ENCODE measurements at places on chromosomes 12 and 14.
A peak's percentile ranks its signal among the peaks of the same experiment; 100 is the strongest.

DNA sequence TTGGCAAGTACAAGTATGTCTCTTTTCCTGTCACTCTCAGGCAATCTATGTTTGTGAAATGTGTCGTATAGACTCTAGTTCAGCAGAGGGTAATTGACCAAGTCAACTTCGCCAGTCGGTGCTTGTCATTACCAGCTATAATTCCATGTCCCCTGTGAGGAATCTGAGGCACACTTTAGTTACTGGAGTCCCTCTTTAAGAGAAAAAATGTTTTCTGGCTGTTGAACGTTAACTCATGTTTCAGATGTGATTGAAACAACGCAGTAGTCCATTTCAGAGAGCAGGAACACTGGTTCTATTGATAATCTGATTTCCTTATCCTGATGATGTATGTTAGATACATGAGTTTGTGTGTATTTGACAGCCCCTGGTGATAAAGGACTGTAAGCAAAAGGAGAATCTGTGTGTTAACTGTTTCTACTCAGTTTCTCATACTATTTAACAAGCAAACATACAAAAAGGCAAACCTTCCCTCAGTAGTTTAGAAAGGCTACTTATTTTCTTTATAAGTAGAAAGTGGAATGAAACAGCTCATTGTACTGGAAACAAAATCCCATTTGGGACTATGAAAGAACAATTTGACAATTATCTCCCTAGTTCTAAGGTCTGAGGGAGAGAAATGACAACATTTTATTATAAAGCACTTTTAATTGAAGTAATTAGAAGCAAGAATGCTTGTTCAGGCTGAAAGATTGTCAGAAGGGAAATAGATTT is 161.1 kb upstream of the TRHDE start:
- no peak for DNase-seq

GRCh38 chr12:51873251-51873994 is 14.5 kb upstream of the ANKRD33 start:
- DNase-seq = no peak

GRCh38 chr12:73266206-73266605 is 994.0 kb downstream of the TRHDE start:
- no peak for DNase-seq

- no peak for DNase-seq
Observed at GRCh38 chr14:20219033-20219432, 4.5 kb upstream of the OR11H6 start.

DNA sequence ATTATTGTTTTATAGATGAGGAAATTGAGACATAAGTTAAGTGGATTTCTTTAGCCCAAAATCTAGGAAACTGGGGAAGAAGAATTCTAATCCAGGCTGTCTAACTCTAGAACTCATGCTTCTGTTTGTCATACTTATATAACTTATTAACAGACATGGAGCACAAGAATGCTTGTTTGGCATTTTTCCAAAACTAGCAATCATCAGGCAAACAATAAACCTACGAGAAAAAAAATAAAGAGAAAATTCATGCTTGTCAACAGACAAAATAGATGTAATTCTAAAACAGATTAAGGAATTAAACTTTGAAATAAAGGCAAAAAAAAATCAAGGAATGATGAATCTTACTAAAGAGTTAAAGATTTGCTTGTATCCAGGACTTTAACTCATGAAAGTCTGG is 103.1 kb downstream of the METTL25 start:
- no peak for DNase-seq

- no peak for DNase-seq
Observed at GRCh38 chr12:57580466-57580795, 10.6 kb upstream of the PIP4K2C start.

DNA sequence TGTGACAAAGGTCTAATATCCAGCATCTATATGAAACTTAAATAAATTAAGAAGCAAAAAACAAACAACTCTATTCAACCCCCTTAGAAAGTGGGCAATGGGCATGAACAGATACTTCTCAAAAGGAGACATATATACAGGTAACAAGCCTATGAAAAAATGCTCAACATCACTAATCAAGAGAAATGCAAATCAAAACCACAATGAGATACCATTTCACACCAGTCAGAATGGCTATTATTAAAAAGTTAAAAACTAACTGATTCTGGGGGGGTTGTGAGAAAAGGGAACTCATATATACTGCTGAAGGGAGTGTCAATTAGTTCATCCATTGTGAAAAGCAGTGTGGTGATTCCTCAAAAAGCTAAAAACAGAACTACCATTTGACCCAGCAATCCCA is 198.9 kb downstream of the BMP4 start:
- no peak for DNase-seq

DNA sequence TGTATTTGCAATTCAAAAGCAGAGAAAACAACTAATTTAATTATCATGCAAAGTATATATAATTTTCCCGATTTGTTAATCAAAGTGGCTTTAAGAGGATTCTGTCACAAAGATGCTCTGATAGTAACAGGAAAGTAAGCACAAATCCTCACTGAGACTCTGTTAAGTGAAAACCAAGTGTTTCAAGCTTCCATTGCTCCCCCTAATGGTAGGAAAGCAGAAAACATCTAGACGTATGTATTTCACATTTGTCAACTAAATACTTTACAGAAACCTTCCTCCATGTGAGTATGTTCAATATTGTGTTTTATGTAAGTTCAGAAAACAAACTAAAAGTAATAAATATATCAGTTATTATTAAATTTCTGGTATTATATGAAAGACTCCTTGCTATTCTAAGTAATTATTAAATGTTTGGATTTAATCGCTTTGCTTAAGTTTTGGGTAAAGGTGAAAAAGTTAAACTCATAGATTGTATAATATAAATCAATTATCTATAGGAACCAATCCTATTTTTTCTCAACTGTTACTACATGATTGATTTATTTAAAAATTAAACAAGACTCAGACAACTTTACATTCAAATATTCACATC is 1.5 kb upstream of the NTS start:
- no peak for DNase-seq

GRCh38 chr12:113587720-113588119 is 116.0 kb upstream of the LHX5 start:
- DNase-seq = no peak

DNA sequence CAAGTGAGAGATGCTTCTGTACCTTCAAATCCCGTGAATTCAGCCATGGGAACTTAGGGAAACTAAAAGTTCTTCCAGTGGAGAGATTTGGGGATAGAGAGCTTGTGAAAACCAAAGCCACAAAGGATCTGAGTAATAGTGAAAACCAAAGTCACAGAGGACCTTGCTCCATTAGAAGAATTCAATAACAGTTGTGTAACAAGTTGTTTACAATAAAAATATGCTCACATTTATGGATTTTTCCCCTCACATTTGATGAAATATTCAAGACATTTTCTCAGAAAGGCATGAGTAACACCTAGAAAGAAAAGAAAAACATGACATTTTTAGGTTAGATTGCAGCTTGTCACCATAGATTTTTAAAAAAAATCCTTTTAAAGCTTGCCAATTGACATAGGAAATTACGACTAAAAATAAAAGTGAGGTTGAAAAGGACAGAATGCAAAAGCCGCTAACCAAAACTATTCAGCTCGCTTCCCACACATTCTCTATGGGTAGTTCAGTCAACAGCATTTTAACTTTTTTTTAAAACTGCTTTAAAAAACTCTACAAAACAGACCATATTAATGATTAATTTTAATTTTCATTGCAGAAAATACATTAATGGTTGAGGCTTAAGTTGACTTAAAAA is 113.2 kb downstream of the CAND1 start:
- no peak for DNase-seq

DNA sequence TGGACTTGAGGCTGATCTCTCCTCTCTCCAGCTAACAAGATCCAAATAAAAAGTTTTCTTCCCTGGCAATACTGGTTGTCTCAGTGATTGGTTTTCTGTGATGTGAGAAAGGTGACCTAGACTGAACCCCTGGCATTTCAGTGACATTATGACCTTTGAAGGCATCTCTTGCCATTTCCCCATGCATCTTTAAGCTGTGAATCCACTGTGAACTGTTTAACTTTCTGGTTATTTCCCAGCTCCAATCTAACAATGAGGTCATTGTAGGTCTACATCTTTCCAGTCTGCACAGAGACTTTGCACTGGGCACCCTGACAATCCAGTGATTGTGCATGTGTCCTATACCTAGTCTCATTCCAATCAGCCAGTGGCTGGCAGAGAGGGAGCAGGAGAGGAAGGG is 155.9 kb upstream of the NUDT4 start:
- DNase-seq = no peak

- no peak for DNase-seq
Observed at GRCh38 chr14:70148351-70148750, 40.4 kb downstream of the SLC8A3 start.

DNA sequence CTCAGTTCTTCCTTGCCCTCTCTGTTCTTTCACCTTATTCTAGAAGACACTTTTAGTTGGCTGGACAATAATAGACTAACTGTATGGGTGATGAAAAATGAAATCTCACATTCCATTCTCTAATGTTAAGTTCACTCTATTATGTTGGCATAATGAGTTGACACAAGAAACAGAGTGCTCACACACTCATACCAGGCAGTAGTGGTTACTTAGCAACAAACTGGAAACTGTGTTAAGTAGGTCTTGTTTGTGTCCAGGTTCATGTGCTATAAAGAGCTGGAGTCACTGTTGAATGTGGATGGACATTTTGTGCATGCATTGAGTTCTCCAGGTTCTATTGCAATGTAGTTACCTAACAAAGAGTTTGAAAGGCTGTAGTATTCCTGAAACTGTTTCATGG is 16.9 kb upstream of the PPP4R4 start:
- DNase-seq = no peak

DNA sequence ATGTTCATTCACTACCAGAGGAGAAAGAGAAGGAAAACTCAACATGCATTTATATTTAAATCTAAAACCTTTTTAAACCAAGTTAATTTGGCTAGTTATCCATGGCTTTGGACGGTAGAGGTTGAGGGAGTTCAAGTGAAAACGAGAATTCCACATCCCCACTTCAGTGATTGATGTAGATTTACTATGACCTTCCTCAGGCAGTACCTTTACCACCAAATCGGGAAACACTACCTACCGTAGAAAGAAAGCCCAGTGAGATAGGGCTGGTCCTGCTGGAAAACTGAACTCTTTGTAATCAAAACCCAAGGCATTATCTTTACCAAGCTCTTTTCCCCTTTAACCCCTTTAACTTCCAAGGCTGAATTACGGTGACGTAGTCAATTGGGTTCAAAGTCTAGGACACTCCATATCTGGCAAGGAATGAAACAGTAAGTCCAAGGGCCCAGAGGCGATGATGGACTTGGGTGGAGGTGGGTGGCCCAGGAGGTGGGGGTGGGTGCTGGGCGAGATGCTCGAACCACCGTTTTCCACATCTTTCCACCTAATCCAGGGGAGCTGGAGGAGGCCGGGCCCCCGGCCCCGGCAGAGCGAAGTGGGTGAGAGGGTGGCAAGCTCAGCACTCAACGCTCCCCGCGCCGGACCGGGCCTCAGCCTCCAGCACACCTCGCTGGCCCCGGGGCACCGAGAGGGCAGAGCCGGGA is 618 bp downstream of the SEC23A start:
- DNase-seq = no peak

GRCh38 chr14:94864387-94865195 is 94.7 kb upstream of the GSC start:
- peak; percentile 35 for DNase-seq

- DNase-seq = no peak
Observed at GRCh38 chr12:34346372-34347034, 324.2 kb downstream of the ALG10 start.

DNA sequence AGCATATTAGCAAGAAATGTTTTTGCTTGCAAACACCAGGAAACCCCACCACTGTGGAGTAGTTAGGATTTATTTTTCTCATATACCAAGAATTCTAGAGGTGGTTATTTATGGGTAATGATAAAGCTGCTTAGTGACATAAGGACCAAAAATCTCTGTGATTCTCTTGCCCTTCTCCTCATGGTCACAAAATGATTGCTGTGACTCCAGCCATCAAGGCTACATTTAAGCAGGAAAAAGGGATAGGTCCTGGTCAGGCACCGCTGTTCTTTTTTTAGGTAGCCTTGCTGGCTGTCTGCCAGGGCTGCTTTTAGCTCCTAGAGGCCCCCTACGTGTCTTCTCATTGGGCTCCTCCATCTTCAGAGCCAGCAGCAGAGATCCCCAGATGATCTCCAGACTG is 104.2 kb downstream of the AACS start:
- DNase-seq = no peak

- no peak for DNase-seq
Observed at GRCh38 chr12:50661300-50662115, 102.4 kb upstream of the ATF1 start.

Measured in right cardiac atrium (tissue), 5 donors.